ENCODE measurements at places on chromosomes 3 and 15.

DNA sequence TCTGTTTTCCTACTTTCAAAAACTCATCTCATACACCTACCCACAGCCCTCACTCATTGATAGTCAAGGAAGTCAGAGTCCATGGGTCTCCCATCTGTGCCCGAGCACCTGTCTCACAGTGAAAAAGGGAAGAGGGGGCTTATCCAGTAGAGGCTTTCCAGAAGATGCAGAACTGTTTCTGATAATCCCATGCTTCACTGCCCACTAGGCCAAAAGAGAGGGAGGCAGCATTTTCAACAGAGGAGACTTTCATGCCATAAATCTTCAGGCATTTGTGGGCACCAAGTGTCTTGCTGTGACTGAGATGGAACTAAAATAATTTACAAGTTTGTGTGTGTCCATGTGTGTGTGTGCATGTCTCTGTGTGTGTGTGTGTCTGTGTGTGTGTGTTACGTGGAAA is 117.9 kb upstream of the PHLDB2 start:
- no peak for DNase-seq

- DNase-seq: no peak
Measured at GRCh38 chr3:69867941-69868505, 128.8 kb downstream of the MITF start.

DNA sequence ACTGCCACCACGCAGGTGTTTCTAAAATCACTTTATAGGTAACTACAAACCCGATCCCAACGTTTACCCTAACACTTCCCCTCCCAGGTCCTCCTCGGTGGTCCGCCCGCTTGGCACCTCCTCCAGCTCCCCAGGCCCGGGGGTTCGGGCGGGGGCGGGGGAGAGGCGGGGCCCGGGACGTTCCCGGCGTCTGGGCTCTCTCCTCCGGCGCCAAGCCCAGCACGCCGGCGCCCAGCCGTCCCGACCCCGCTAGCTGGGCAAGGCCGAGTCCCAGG is 562 bp downstream of the CGGBP1 start:
- no peak for DNase-seq

DNA sequence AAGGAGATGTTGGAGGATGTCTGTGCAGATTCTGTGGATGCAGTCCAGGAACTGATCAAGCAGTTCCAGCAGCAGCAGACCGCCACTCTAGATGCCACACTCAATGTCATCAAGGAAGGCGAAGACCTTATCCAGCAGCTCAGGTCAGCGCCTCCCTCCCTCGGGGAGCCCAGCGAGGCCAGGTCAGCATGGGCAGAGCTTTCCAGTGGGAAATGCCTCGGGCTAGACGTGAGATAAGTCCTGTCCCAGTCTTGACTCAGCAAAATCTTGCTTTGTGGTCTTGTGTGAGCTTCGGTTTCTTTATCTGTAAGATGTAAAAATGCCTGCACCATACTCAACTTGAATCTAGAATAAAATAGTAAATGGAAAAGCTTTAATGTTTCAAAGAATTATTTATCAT is 335.1 kb upstream of the UMPS start:
- DNase-seq: no peak

DNA sequence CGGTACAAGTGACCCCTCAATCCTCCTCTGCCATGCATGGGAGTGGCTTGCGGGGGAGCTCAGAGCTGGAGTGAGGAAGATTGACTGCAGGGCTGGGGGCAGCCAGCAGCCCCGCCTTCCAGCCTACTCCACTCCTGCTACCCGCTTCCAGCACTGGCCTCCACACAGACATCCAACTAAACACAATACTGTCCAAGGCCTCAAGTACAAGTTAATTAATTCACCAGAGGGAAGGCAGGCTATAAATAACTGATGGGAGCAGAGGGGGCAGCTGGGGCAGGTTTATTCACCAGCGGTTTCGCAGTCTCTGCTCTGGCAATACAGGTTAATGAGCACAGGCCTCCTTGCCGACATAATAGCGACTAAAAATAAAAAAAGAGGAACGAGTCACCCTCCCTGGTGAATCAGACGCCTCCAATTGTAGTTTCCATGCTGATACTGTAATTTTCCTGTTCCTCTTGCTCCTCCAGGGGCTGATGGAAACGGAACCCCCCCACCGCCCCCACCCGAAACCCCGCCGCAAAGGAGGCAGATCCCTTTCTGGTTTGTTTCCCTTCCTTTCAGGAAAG is 166.4 kb upstream of the TLE3 start:
- DNase-seq: no peak

GRCh38 chr3:185242642-185243041 is 11.2 kb downstream of the EHHADH start:
- no peak for DNase-seq

DNA sequence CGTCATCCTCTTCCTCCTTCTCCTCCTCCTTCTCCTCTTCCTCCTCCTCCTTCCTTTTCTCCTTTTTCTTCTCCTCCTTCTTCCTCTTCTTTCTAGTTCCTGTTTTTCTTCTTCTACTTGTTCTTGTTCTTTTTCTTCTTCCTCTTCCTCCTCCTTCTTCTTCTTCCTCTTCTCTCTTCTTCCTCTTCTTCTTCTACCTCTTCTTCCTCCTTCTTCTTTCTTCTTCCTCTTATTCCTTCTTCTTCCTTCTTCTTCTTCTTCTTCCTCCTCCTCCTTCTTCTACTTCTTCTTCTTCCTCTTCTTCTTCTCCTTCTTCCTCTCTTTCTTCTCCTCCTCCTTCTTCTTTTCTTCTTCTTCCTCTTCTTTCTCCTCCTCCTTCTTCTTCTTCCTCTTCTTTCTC is 310.2 kb upstream of the LMCD1 start:
- DNase-seq: no peak

- DNase-seq: no peak
Measured at GRCh38 chr3:97359977-97360376, 404.6 kb upstream of the ARL6 start.

DNA sequence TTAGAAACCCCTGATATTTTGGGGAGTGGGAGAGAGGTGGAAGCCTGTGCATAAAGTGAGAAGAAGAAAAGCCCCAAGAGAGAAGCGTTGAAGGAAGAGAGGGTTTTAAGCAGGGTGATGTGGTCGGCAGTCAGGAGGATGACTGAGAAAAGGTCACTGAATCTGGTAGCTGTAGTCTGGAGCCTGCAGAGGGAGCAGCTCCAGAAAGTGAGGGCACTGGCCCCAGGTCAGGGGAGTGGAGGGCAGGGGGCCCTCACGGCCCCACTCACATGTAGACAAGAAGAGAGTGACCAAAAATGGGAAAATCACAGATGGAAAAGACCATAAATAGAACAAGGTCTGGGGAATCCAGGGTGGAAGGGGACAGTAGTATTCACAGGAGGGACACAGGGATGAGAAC is 105.5 kb downstream of the RYK start:
- DNase-seq: no peak

Measured in CD4-positive, alpha-beta T cell treated with Interleukin-2 at 100 ng/mL for 4 hours (primary cell).